ENCODE measurements at places on chromosomes 1 and 21.

- no peak for DNase-seq
Measured at GRCh38 chr1:178937695-178938094, 66.8 kb upstream of the ANGPTL1 start.

- peak; percentile 81 for DNase-seq
Measured at GRCh38 chr1:43206600-43207228, 34.6 kb downstream of the CFAP57 start.

GRCh38 chr1:30804822-30805221, 47.2 kb upstream of the LAPTM5 start:
- no peak for DNase-seq

DNA sequence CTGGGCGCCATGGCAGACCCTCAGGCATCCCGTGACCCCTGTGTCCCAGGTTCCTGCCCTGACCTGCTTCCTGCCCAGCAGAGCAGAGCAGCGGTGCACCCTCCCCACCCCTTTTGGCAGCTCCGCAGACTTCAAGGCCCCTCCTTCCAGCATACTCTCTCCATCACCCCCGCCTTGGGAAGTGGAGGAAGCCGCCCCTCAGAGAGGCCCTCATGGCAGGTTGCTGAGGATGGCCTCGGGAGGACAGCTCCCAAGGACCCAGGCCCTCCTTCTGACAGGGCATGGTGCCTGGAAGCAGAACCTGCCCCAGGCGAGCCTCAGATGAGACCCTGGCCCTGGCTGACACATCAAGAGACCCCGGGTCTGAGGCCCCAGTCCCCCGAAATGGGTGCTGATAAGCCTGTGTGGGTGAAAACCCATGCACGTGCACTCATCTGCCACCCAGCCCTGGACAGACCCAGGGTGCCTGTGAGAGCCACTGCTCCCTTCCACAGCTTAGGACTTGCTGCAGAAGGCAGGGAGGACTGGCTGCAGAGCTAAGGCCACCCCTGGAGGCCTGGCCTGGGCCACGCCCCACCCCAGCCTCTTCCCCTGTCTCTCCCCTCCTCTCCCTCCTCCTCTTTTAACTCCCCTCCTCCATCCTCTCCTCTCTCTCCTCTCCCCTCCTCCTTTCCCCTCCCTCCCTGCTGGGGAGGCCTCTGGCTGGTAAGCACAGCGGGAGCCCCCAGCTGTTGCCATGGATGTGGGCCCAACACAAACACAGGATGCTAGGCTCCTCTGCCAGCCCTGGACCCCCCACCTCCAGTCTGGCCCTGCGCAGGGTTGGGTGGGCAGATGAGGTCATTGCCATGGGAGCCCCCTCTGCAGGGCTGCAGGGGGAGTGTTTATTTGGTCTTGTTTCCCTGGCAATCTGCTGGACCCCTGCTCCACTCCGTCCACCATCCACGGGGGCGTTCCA, 33.7 kb downstream of the WNT9A start:
- no peak for DNase-seq

- no peak for DNase-seq
Measured at GRCh38 chr1:46735708-46736324, 16.9 kb upstream of the EFCAB14 start.

DNA sequence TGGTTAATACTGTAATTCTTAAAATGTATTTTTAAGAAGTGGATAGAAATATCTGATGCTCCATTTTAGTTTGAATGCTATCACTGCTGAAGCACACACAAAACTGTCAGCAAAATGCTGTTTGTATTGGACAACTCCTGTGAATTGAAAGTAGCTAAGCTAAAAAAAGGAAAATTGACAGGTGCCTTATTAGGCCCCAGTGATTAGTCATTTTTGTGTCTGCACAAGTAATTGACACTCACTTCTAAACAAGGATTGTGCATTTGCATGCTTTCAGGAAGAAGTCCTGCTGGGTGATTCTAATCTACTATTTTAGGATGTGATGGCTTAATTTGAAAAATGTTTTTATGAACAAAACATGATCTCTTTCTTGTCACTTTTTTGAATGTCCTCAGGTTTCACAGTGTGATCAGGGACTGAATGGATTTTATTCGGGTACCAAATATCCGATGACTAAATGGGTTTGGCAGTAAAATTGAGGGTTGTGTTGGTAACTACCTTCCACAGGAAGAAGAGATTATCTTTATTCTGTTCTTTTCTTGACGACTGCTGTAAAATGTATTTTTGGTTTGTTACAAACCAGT, 13.0 kb upstream of the MAP3K7CL start:
- no peak for DNase-seq

DNA sequence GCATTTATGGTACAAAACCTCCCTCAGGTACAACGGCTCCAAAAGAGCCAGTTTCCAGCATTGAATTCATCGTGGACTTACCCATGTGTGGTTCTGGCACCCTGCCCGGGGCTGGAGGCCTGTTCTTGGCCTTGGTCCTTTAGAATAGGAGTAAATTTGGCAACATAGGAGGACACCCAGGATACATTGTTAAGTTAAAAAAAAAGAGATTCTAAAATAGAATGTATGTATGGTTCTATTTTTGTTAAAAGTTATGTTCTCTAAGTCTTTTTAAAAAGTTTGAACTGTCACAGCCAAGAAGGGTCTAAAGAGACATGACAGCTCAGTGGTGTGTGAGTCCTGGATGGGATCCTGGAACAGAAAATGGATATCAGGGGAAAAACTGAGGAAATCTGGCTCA, 25.9 kb downstream of the EPHX1 start:
- no peak for DNase-seq

DNA sequence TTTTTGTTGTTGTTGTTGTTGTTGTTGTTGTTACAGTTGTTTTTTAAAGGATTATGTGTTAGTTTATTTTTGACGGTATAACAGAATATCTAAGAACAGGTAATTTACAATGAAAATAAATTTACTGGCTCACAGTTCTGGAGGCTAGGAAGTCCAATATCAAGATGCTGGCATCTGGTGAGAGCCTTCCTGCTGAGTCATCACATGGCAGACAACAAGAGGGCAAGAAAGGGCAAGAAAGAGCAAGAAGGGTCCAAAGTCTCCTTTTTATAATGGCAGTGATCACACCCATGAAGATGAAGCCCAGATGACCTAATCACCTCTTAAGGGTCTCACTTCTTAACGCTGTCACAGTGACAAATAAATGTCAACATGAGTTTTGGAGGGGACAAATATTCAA, 142.1 kb downstream of the NEGR1 start:
- no peak for DNase-seq

GRCh38 chr1:60225486-60225885, 151.9 kb upstream of the C1orf87 start:
- DNase-seq: no peak

GRCh38 chr1:74714429-74715235, 18.2 kb downstream of the CRYZ start:
- DNase-seq: no peak

DNA sequence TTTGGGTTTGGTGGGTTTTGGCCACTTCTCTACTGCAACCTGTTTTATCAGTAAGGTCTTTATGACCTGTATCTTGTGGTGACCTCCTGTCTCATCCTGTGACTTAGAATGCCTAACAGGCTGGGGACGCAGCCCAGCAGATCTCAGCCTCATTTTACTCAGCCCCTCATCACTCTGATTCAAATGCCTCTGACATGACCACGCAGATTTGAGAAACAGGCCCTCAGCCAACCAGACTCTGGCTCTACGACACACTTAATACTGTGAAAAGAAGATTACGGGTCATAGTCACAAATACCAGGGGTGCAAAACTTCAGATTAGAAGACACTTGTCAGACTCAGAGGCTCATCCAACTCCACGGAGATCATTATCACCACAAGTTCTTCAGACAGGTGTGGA, 28.3 kb upstream of the KIF26B start:
- no peak for DNase-seq

GRCh38 chr1:118304722-118305359, 119.8 kb upstream of the SPAG17 start:
- no peak for DNase-seq

DNA sequence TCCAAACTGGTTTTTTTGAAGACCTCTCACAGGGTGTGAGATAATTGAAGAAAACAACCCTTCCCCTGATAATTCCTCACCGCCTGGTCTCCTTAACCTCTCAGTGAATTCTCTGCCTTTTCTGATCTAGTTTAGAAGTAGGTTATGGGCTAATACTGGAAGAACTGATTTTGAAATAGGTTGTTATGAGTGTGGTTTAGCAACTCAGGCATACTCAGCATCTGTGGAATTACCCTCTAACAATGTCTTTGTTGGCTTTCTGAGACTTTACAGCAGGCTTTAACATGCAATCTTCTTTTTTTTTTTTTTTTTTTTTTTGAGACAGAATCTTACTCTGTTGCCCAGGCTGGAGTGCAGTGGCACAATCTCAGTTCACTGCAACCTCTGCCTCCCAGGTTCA, 10.3 kb upstream of the PLD5 start:
- DNase-seq: no peak

GRCh38 chr1:26862781-26863684, at the start of gene SFN:
Gene SFN (plus strand): TSS chr1:26863149. CDS start chr1:26863213, 64 bp downstream.
- DNase-seq: peak; percentile 90

DNA sequence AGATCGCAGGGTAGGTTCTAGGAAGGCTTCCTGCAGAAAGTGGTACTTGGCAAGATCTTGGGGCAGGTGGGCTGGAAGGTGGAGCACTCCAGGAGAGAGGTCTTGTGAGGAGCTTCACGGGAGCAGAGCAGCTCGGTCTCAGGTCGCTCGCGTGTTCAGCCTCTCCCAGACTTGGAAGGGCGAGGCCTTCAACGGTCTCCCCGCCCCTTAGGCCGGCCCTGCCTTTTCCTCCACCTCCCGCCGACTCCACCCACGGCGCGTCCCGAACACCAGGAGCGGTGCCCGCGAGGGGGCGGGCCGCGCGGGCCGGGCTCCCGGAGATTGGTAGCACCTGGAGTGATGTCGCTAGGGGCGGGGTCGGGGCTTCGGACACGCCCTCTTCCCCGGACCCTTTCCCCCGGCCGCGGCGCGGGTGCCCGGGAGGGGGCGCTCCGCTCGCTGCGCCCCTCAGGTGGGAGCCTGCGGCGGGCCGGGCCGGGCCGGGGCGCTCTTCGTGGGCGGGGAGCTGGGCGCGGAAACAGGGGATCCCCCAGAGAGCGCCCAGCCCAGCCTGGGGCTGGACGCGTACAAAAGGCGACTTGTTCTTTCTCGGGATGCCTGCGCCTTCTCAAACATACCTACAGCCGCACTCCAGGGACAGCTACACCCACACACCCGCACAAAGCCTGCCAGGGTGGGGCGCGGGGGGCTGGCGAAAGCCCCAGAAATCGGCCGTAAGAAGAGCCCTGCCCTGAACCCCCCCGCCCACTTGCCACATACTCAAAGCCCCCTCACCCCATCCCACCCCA, 35.5 kb downstream of the AHDC1 start:
- DNase-seq: peak; percentile 70

- DNase-seq: no peak
Measured at GRCh38 chr21:16535102-16535422, 805.3 kb downstream of the USP25 start.

DNA sequence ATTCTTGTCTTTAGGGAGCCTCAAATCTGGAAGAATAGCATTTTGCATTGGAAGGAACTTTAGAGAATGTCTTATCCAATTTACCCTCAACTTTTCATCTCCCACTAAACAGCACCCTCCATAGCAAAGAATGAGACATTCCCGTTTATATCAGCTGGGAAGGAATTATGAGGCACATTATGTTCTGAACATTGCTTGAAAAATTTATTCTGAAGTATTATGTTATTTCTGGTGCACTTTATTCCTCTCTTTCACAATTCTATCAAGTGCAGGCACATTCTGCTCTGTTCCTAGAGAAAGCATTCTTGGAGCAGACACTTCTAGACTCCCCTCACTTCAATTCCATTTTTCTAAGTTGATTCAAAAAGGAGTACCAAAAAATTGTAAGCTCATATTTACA, 147.9 kb downstream of the EDEM3 start:
- no peak for DNase-seq

DNA sequence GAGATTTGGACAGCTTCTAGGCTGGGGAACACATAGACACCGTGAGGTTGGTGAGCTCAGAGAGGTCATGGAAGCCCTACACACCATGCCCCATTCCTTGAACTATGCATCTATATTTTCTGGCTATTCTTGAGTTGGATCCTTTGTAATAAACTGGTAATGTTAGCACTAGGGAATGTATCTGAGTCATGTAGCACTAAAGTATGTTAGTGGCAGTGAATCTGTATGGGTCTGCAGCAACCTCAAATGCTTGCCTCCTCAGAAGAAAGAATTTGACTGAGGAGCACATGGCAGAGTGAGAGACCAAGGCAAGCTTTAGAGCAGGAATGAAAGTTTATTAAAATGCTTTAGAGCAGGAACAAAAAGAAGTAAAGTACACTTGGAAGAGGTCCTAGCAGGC, 43.7 kb upstream of the LRRC7 start:
- no peak for DNase-seq

DNA sequence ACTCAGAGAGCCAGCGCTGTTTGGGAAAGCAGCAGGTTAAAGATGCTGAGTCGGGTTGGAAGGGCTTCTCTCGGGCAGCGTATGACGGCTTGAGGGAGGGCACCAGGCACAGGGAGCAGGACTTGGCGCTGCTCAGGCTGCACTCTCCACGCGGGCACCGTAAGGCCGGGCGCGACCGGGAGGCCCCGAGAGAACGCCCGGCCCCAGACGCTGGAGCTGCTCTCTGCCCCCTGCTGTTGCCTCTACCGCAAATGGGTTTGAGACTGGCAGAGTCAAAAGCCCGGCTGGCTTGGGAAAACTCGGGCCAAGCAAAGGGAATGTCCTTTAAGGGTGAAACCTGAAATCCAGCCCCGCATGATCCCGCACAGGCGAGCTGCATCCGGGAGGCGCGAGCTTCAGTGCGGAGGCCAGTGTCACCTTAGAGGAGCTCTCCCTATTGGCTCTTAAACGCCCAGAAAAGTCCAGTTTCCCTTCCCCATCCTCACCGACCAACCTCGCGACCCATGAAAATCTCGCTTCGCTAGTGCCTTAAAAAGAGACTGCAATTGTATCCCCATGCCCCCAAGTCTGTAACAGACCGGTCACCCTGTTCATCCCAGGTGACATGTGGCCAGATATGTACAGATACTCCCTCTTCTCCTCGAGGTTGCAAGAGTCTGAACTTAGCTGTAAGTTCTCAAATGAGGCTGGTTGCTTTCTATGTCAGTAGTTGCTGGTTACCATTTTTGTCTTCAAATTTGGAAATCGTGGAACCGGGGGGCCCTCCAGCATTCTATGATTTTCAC, 1.1 kb downstream of the PRRX1 start:
- no peak for DNase-seq

GRCh38 chr21:41098481-41099042, 69.4 kb upstream of the BACE2 start:
- DNase-seq: no peak

DNA sequence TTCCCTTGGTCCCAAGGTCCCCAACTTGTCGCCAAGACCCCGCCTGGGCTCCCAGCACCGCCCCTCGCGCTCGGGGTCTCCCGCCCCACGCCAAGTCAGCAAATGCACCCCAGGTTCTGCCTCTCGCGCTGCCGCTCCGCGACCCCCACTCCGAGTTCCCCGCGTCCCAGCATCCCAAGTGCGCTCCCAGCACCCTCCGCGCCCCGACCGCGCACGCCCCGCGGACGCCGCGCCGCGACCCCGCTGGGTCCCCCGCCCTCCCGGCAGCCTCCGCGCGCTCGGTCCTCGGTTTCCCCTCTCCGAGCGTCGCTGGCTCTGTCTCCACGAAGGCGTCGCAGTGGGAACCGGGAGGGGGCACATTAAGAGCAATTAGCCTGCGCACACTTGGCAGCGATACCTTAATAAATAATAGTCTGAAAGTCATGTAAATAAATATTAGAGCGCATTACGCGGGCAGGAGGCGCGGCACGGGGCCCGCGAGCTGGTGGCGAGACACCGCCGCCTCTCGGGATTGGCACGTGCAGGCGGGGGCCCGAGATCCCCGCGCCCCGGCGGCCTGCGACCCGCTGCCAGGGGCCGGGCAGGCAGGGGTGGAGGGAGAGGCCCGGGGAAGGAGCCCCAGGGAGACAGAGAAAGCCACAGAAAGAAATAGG, 75.9 kb downstream of the VWA5B1 start:
- no peak for DNase-seq

- DNase-seq: no peak
Measured at GRCh38 chr21:39800311-39800710, 55.3 kb downstream of the IGSF5 start.

All from Panc1 (cell line).